HepG2 (cell line): ENCODE measurements at places on chromosomes 1 and 21.

GRCh38 chr21:35348686-35349085 is 299.6 kb upstream of the RUNX1 start:
- no peak for DNase-seq

DNA sequence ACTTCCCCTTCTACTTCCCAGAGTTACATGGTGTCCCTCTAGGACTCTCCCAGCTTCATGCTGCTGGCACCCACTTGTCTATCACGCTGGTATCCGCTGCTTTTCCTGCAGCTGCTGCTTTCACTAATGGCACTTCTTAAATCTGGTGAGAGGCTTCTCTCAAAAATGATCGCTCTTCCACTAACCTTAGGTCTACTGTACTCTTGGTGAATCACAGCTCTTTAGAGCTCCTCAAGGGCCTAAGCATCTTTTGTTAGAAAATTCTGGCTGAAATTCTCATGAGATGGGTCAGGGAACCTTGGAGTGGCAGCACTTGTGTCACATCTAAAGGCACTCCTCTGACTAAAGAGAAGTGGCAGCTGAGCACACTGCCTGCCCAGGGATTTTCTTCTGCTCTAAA is 32.1 kb downstream of the ZMYND12 start:
- no peak for DNase-seq

GRCh38 chr1:171787686-171788480 is 6.4 kb downstream of the METTL13 start:
- DNase-seq = no peak

- DNase-seq = no peak
Measured at GRCh38 chr1:34755961-34756360, 1.1 kb downstream of the GJB5 start.

GRCh38 chr21:45839274-45839673 is 142.3 kb upstream of the COL6A1 start:
- DNase-seq = no peak

- DNase-seq = no peak
Measured at GRCh38 chr1:212470059-212470458, 37.3 kb downstream of the NENF start.

- DNase-seq = no peak
Measured at GRCh38 chr1:183096894-183097293, 73.7 kb downstream of the LAMC1 start.

GRCh38 chr1:165114022-165114888 is 242.3 kb downstream of the LMX1A start:
- peak; percentile 35 for DNase-seq

GRCh38 chr21:37658121-37658816 is 258.0 kb downstream of the KCNJ6 start:
- no peak for DNase-seq

DNA sequence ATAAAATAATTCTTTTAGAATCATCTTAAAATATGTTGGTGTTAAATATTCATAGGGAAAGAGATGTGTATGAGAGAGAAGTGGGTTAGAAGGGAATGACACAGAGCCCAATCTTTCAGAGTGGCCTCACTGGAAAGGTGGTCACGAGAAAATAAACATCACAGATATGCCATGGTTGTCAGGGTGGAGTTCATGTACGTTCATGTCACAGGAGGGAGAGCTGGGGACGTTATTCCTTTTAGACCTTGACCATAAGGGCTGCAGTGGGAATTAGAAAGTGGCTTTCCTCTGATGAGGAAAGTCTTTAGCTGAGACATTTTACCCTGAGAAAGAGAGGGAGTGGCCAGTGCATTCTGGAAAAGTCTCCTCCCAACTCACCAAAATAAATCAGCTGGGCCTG is 90.6 kb upstream of the TNR start:
- DNase-seq = no peak

GRCh38 chr1:218624052-218624451 is 278.9 kb downstream of the TGFB2 start:
- no peak for DNase-seq

DNA sequence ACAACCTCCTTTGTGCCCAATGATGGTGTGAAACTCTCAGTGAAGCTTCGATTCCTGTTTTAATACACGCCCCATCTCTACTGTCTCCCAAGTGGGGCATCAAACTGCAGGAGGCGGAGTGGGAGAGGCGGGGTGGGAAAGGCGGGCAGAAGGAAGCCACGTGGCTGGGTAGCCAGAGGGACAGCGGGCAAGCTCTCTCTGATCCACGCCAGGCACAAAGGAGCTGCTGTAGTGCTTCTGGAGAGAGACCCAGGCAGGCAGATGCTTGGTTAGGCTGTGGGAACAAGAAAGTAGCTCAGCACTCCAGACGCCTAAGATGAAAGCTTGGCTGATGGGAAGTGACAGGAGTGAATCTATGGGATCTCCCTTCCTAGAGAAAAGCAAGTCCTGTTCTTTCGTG is 25.7 kb downstream of the TRIM67 start:
- DNase-seq = no peak

- no peak for DNase-seq
Measured at GRCh38 chr1:164731161-164731876, 172.3 kb downstream of the PBX1 start.

DNA sequence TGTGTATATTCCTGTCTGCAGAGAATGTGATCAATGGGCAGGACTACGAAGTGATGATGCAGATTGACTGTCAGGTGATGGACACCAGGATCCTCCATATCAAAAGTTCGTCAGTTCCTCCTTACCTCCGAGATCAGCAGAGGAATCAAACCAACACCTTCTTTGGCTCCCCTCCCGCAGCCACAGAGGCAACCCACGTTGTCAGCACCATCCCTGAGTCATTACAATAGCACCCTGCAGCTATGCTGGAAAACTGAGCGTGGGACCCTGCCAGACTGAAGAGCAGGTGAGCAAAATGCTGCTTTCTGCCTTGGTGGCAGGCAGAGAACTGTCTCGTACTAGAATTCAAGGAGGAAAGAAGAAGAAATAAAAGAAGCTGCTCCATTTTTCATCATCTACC is 65.2 kb downstream of the OLFML2B start:
- no peak for DNase-seq

- DNase-seq = no peak
Measured at GRCh38 chr1:222195857-222196256, 352.0 kb downstream of the HHIPL2 start.

DNA sequence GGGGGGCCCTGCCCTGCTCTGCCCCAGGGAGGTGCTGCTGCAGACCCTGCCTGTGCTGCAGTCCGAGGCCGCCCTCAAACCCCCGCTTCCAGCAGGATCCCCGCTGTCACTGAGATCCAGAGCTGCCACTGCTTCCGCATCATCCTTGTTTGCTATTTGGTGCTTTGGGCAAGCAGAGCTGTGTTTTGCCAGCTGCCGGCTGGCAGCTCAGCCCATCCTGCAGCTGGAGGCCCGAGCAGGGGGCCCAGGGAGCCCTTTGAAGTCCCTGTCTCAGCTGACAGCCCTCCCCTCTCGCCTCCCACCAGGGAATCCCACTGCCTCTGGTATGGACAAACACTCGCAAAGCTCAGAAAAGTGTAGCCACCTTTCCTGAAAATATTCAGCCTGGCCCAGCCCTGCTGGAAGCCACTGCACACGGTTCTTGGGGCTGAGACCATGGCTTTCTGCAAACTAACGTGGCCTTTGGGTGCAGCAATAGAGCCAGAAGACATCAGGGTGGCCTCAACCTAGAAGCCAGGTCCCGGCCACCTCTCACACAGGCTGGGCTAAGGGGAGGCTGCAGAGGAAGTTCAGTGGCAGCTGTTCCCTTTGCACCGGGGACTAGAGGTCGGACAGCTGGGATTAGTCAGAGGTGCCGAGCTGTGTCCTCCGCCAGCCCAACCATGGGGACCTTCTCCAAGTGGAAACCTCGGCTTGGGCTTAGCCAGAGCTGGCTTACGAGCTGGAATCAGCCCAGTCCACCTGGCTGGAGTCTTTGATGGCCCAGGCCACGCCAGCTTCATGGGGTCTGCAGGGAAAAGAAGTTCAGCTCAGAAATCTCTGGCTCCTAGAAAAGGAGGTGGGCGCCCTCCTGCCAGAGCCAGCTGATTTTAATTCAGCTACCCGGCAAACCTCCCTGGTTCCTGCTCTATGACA is 107.1 kb downstream of the SPSB1 start:
- DNase-seq = peak; percentile 65

DNA sequence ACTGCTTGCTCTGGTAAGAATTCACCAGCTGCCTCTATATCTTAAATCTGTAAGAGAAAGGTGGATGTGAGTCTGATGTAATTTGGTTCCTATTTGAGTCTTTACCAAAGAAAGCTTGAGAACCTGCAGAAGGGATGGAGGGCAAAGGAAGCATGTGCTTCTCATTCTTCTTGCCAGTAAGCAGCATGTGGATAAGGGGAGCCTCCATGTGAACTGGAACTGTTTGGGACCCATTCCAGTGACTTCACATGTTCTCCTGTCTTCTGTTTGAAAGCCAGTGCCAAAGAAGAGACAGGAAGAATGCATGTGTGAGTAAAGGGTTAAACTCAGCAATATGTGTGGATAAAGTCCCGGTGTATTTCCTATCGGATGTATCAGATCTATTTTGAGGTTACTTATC is 119.6 kb upstream of the ADGRL2 start:
- no peak for DNase-seq

DNA sequence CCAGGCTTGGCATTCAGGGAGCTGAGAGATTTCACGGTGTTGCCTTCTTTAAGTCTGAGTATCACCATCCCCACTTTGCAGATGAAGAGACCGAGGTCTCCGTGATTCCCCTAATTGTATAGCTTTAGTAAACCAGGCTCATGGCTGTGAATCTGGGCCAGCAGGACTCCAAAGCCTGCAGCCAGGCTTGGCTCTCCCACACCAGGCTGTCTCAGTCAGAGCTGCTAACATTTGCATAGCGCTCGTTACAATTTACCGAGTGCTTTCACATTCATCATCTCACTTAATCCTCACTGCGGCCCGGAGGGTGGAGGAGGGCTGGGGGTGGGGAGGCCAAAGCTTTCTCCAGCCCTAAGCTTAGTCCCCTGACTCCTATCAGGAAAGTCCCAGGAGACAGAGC is 11.7 kb downstream of the C1orf94 start:
- no peak for DNase-seq
